ENCODE measurements at places on chromosomes 12 and 14.

- DNase-seq = no peak
Measured at GRCh38 chr12:13094367-13094766, 9.1 kb downstream of the GSG1 start.

DNA sequence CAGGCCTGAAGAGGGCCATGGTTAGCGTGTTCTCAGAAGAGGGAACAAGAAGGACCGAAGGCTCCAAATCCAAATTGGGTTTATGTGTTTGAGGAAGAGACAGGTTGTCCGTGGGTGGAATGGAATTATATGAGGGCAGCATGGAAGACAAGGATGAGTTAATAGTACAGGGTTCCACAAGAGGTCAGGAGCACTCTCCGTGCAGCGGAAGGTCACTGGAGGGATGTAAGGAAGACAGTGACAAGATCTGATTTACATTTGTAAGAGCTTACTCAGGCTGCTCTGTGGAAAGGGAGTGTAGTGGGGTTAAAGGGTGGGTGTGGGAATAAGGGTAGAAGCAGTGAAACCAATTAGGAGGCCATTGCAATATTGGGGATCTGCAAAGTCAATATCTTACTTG is 97.0 kb downstream of the TPH2 start:
- DNase-seq = no peak

- no peak for DNase-seq
Measured at GRCh38 chr12:58323676-58324075, 382.3 kb downstream of the ATP23 start.

DNA sequence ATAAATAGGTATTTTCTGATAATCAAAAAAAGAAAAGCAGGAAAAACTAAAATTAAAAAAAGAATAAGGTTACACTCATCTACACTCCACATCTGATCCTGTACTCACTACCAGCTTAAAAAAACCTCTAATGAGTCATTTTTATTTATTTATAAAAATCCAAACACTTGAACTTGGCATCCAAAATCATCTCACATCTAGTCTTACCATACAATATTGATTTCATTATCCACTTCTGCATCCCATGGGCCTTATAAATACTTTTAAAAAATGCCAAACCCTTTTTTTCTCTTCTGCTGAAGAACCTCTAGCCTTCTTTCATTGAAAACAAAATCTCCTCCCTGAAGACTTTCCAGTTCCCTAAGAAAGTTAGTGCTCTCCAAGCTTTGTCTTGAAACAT is 109.7 kb downstream of the TMTC3 start:
- DNase-seq = peak; percentile 20

GRCh38 chr12:113818833-113819232 is 147.3 kb downstream of the RBM19 start:
- DNase-seq = no peak

- no peak for DNase-seq
Measured at GRCh38 chr14:43587183-43587582, 919.9 kb downstream of the FSCB start.

DNA sequence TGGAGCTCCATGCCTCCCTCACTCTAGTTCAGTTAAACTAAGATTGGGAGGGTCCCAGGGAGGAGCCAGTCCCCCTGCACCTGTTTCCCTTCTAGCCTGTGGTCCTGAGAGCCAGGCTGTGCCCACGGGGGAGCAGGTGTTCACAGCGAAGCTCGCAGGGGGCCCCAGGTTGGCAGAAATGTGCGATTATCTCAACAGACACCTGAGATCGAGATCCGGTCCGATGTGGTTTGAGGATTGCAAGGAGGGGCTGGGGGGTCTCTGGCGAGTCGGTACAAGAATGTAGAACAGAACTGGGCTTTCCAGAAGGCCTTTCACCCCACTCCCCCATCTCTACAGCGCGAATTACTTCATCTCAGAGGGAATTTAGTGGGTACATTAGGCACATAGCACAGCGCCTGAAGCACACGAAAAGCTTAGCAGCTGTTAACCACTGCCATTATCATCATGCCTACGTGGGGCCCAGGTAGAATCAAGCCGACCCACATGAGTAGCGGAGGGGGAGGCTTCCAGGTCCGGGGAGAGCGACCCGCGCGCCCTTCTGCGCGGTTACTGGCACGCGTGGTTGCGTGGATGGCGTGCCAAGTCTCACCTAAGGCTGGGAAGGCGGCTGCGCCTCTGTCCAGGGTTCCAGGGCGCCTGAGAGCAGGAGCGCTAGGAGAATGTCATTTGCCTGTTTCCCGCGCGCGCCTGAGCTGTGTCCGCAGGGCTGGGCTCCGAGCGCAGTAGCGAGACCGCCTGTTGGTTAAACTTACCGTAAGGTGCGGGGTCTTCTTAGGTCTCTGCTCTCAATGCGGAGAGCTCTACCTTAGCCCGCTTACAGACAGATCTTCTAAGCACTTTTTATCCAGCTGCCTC is 1539.5 kb upstream of the TMEM132C start:
- no peak for DNase-seq

DNA sequence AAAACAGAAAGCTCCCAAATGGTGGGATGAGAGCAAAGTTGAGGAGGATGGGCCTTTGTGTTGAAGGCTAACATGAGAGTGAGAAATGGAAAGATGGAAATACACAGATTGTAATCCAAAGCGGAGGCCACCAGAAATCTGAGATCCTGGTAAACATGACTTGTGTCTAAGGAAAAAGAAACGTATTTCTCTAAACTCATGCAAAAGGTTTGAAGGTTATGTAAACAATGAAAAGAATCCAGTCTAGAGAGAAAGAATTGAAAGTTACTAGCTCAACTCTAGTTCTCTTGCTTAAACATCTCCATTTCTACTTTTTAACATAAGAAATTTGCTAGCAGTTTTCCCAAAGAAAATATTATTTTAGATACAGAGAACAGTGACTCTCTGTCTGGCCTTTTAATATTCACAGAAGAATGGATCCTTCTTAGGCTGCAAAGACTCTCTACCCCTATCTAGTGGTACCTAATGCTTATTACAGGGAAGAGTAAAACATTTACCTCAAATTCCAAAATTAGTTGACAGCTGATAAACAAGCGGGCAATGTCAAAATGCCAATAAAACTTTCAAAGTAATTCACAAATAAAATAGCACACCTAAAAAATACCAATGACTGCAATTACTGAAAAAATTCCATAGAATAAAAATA is 75.8 kb upstream of the SOX5 start:
- no peak for DNase-seq

DNA sequence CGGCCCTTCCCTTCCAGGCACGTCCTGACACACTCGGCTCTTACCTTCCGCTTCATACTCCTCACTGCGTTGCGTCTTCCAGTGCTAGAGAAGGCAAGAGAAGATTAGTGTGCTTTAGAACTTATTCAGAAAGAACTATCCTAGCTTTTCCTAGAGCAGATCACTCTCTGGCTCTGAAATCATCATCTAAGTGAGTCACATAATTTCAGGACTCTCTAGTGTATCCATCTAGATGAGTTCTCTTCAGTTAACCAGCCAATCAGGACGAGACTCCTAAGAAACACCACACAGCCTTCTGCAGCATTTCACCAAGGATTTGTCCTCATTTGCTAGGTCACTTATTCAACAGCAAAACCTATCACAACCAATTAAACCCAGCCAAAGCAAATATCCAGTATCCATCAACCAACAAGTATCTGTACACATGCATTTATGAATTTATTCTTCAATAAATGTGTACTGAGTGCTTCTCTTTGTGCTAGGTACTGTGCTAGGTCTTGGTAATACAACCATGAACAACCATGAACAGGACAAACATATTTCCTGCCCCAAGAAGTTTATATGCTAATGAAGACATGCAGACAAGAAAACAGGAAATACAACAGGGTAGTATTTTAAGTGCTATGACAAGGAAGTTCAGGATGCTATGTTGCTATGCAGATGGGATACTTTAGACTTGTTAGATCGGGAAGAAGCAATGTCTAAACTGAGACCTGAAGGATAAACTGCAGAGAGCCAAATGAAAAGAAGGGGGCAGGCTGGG is 52.1 kb downstream of the NIN start:
- no peak for DNase-seq

DNA sequence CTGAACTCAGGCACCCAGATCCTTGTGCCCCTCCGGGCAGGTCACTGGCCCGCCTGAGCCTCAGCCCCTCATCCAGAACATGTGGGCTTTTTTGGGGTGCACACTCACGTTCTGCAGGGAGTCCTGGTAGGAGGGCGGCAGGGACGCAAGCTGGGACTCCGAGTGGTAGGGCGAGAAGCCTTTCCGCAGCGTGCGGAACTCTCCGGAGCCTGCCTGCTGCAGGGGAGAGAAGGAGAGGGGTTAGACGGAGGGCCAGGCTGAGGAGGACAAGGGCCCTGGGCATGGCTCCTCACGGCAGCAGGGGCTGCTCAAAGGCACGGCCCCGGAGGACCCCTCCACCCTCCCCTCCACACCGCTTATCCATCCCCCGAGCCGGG is 40.8 kb downstream of the CCNK start:
- DNase-seq = no peak

GRCh38 chr12:54266852-54267251 is 13.1 kb downstream of the CBX5 start:
- DNase-seq = no peak

- peak; percentile 48 for DNase-seq
Measured at GRCh38 chr14:64721391-64721791, 17.2 kb downstream of the PLEKHG3 start.

Data from AG09319 (cell line).